ENCODE measurements at places on chromosomes 1 and 21. TPM values are rescaled to one million over a fixed set of nuclear protein-coding genes. Genes with fewer than 3 reads are reported as not detected.

The GSTM2 gene
- 20.3 TPM for total RNA-seq

The MAGOH gene
- 10.9 TPM for total RNA-seq

The FCGR2B gene
- total RNA-seq: 14.5 TPM

The DNAJC28 gene
- 1.5 TPM for total RNA-seq

The XKR8 gene
- total RNA-seq: 15.6 TPM

The CHODL gene
- total RNA-seq: not detected

The RGS21 gene
- total RNA-seq: not detected

The UBXN10 gene
- not detected for total RNA-seq

The F11R gene
- 19.9 TPM for total RNA-seq

The KCNE1 gene
- total RNA-seq: 5.7 TPM

The ILF2 gene
- total RNA-seq: 37.5 TPM

The TIAM1 gene
- 2.7 TPM for total RNA-seq

The SEC16B gene
- 8.6 TPM for total RNA-seq

The PGLYRP3 gene
- total RNA-seq: not detected

The POU2F1 gene
- 3.0 TPM for total RNA-seq

The KLF17 gene
- total RNA-seq: not detected

The RAB29 gene
- total RNA-seq: 18.0 TPM

The MASP2 gene
- total RNA-seq: not detected

The CTBS gene
- 14.5 TPM for total RNA-seq

The TSPEAR gene
- total RNA-seq: not detected

The CDC42 gene
- total RNA-seq: 111 TPM

The LYPD8 gene
- not detected for total RNA-seq

The OR6N1 gene
- not detected for total RNA-seq

The BARHL2 gene
- total RNA-seq: not detected
